ENCODE measurements at places on chromosomes 6 and 20.

GRCh38 chr6:7823552-7823951 lies 87.0 kb downstream of the TXNDC5 start:
- DNase-seq, result no peak

DNA sequence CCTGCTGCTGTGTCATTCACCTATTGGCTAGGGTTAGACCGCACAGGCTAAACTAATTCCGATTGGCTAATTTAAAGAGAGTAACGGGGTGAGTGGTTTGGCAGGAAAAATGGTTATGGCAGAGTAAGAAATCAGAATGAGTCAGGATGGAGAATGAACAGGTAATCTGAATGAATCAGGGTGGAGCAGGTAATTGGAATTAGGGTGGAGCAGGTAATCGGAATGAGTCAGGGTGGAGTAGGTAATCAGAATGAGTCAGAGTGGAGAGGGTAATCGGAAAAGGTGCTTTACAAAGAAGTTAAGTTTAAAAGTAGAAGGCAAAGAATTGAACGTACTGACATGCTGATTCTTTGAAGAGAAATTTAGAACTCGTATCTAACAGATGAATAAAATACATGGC lies 11.7 kb downstream of the SLC35A1 start:
- DNase-seq, result no peak

DNA sequence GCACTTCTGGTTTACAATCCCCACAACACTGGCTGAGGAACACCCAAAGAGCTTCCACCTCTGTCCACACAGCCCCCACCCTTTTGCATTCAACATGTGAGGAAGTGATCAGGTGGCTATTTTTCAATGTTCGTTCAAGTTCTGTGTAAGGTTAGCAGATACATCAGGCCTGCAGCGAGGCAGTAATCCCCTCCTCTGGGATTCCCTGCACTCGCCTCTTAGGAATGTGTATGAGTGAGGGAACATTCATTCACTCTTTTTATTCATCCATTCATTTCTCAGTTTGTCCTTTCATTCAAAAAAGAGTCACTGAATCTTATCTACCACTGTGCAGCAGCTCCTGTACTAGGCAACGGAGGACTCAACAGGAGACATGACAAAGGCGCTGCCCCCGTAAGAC lies 236.4 kb upstream of the PRDM1 start:
- peak; percentile 15 for DNase-seq

- DNase-seq, result no peak
These were observed 385.3 kb downstream of the EPM2A start for GRCh38 chr6:145349950-145350510.

GRCh38 chr6:44499609-44500008 lies 112.1 kb downstream of the CDC5L start:
- DNase-seq, result no peak

- DNase-seq, result no peak
These were observed 78.3 kb downstream of the FOXO3 start for GRCh38 chr6:108638993-108639392.

- no peak for DNase-seq
These were observed 9.1 kb downstream of the C6orf52 start for GRCh38 chr6:10685092-10685915.

GRCh38 chr6:105992315-105992961 lies 93.7 kb upstream of the PRDM1 start:
- DNase-seq, result peak; percentile 73

DNA sequence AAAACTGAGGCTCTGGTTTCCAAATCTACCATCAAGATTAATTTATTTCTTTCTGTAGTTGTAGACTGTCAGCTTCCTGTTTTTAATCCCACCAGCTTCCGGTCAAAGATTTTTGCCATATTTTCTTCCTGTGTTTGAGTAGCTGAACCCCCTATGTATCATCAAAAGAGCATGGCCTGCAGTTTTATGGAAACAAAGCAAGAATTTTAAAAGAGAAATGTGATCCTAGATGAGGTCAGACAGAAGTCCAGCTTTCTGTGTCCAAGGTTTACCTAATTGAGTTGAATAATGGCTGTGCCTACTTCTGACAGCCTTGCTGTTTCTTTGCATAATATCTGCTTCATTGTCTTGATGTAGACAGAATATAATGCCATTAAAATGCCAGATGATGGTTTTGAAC lies 163.7 kb downstream of the CARMIL1 start:
- no peak for DNase-seq

GRCh38 chr20:13665709-13666395 lies 27.1 kb upstream of the TASP1 start:
- DNase-seq, result no peak

GRCh38 chr20:45964006-45964400 lies 8.0 kb downstream of the ZNF335 start:
- DNase-seq, result no peak

GRCh38 chr6:68838571-68838970 lies 203.5 kb downstream of the ADGRB3 start:
- DNase-seq, result no peak

DNA sequence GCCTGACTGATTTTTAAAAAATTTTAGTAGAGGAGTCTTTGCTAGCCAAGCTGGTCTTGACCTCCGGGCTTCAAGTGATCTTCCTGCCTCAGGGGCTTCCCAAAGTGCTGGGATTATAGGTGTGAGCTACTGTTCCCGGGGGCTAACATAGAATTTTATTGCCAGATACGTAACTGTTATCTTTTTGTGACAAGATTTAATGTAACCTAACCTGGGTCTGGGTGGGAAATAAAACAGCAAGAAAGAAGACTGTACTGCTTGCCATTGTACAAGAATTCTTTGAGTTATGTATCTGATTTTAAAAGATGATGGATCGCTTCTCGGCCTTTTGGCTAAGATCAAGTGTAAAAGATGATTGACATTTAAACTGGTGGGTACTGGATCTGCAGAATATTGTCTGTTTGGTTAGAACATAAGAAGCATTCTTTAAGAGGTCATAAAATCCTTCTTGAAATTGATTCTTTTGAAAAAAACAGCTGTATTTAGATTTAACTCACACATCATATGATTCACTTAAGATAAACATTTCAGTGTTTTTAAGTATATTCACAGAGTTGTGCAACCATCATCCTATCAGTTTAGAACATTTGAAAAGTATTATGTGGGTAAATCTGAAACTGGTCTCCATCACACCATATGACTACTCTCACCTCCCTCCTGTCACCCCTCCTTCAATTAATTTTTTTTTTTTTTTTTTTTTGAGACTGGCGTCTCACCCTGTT lies 21.6 kb downstream of the TPX2 start:
- DNase-seq, result peak; percentile 24

GRCh38 chr6:42251911-42252637 lies 34.4 kb upstream of the MRPS10 start:
- peak; percentile 85 for DNase-seq

- DNase-seq, result no peak
These were observed 1.5 kb downstream of the MAP7 start for GRCh38 chr6:136548582-136549299.

- no peak for DNase-seq
These were observed 31.8 kb upstream of the CCDC167 start for GRCh38 chr6:37531437-37532036.

DNA sequence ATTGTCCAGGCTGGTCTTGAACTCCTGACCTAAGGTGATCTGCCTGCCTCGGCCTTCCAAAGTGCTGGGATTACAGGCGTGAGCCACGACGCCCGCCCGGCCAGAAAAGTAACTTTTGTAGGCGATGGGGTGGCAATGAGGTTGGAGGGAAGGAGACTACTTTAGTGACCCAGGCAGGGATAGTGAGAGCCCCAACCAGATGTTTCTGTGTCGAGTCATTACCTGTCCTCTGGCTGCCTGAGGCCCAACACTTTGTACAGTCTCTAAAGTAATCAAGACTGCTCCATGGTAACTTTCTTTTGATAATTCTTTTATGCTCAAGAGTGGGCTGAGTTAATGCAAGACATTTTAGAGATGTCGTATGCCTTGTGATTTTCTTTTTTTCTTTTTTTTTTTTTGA lies 6.8 kb downstream of the SASH1 start:
- DNase-seq, result no peak

- DNase-seq, result no peak
These were observed 16.8 kb downstream of the PHACTR2 start for GRCh38 chr6:143694560-143694959.

GRCh38 chr6:140083375-140083774 lies 708.9 kb upstream of the CITED2 start:
- no peak for DNase-seq

Measured in AG10803 (cell line).